ENCODE measurements at places on chromosomes 2 and 18.
A peak's percentile ranks its signal among the peaks of the same experiment; 100 is the strongest.

DNA sequence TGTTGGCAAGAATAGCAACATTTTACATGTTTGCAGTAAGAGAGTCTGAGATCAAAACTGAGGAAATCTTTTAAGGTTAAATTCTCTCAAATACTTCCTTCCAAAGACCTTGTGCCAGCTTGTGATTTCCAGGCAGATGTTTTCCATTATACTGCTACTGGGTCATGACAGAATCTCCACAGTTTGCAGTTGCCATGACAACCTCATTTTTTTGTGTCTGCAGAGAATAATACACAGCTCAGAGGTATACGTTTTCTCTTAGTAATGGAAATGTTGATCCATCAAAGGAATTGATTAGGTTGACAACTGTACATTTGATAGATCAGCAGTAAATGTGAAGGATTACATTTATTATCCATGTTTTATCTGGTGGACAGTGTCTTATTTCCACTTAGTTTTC, 29.1 kb upstream of the CSRNP3 start:
- peak; percentile 84 for DNase-seq

GRCh38 chr2:146806364-146807005, 1038.3 kb upstream of the ACVR2A start:
- no peak for DNase-seq

DNA sequence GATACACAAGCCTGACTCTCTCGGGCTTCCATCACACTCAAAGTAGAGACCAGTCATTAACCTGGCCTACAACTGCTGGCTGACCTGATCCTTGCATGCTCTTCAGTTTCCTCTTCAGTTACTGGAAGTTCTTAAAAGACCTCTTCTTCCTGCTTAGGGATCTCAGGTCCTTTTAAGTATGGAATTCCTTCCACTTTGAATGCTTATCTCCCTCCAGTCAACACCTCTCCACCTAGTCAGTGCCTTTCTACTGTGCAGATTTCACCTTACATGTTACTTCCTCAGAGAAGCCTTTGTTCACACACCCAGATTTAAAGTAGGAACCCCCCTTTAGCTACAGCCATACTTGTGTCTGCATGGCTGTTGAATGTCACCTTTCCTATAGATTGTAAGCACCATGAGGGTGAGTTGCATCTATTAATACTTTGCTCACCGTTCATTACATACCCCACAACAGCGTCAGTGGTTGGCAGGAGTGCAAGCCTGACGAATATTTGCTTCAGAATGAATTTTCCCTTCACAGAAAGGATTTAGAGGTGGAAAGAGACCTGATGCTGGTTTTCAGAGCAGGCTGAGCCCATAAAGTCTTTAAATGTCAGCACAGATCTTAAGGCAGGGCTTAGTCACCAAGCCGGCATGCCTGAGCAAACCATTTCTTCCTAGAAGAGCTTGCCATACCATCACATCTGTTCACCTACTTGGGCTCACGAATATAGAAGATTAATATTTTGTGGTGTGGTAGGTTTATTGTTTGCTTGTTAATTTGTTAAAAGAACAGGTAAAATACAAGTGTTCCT, 90.1 kb downstream of the ACVR1 start:
- no peak for DNase-seq

- no peak for DNase-seq
These were observed 90.5 kb upstream of the GRB14 start for GRCh38 chr2:164711766-164712138.

GRCh38 chr2:42653039-42653438, 84.6 kb downstream of the MTA3 start:
- DNase-seq, result no peak

- DNase-seq, result no peak
These were observed 107.7 kb downstream of the COL6A3 start for GRCh38 chr2:237306083-237306786.

DNA sequence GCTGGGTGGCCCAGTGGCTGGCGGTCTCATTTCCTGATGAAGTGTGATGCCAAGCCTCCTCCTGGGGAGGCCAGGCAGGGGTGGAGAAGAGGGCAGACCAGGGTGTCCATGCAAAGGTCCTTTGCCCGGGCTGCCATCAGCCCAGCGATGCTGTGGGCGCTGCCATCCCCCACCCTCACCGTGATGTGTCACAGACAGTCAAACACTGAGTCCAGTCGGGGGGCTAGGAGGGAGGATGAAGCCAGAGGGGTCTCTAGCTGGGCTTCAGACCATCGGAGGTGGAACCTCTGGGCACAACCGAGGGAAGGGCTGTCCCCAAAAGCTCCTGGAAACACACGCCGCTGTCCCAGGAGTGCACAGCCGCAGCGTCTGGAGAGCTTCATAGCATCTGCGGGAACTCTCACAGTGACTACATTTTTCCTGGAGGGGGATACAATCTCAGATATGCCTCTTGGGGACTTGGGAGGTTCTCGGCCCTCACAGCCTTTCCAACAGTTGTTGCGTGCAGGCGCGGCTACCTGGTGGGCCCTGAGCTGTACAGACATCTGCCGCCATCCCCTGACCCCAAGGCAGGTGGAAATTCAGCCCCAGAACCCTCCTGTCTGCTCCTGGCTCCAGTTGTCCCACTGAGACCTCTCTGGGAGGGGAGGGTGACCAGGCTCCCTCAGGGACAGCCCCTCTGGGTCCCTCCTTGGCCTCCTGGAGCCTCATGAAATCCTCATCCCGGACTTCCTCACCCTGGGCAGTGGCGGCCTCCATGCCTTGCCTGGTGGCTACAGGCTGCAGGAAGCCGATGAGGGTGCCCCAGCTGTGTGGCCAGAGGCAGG, 26.5 kb upstream of the OTOS start:
- DNase-seq, result no peak

DNA sequence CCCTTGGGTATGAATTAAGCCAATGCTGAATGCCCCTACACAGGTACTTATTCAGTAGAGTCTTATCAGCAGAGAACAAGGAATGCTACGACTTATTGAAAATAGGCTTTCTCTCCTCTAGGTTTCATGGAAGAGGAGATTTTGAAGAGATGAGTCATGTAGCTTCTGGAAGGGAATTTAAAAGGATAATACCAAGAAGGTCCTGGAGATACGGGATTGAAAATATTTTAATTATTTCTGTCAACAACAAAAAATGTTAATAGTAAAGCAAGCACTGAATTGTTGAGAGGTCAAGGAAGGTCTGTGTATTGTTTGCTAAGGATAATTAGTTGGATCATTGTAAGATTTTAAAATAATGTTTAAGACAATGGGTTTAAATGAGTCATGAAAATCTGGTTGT, 293.0 kb upstream of the SPHKAP start:
- DNase-seq, result peak; percentile 38

- peak; percentile 76 for DNase-seq
These were observed 18.0 kb upstream of the FAP start for GRCh38 chr2:162261032-162261945.

DNA sequence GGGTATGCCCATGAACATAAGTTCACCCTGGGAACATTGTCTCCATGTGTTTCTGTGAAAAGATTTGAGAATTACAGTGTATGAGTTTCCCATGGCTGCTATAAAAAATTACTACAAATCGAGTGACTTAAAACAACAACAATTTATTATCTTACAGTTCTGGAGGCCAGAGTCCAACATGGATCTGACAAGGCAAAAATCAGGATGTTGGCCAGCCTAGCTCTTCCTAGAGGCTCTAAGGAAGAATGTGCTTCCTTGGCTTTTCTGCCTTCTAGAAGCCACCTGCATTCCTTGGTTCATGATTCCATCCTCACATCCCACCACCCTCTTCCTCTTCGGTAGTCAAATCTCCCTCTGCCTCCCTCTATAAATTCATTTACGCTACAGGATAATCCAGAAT, 38.6 kb downstream of the FAM124B start:
- no peak for DNase-seq

DNA sequence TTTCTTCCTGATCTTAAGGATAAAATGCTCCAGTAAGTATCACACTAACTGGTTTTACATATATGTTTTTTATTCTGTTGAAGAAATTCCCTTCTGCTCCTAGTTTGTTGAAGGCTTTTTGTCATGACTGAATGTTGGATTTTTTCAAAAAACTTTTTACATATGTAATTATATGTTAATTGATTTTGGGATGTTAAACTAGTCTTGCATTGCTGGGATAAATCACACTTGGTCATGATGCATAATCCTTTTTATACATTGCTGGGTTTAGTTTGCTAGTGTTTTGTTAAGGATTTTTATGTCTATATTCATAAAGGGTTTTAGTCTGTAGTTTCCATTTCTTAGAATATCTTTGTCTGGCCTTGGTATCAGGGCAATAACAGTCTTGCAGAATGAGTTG, 65.6 kb upstream of the TXNDC2 start:
- no peak for DNase-seq

DNA sequence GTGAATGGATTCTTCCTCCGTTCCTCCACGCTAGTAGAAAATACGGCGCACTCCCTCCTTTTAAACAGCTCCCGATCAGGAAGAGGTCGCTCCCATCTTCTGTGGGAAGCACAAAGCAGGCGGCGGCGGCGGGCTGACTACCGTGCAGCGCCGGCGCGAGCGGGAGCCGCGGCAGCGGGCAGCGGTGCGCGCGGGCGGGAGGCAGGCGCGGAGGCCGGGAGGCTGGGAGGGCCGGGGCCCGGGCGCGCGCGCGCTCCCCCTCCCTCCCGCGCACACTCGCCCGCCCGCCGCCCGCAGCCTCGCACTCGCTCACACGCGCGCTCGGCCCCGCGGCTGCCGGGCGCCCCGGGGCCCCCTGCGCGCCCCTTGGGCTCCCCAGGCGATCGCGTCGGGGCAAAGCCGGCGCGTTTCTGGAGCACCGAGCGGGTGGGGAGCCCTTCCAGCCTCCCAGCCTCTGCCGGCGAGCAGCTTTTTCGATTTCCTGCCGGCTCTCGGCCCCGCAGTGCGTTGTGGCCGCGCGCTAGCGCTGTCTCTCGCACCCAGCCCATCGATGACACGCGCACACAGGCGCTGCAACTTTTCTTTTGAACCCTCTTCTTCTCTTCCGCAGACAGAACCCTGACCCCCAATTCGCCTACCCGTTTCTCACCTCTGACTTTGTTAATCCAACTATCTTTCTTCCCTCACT, at the start of gene SLC8A1:
Gene SLC8A1 (minus strand): TSS at position 173 of the 688 bp plus-strand sequence.
- DNase-seq, result peak; percentile 48

DNA sequence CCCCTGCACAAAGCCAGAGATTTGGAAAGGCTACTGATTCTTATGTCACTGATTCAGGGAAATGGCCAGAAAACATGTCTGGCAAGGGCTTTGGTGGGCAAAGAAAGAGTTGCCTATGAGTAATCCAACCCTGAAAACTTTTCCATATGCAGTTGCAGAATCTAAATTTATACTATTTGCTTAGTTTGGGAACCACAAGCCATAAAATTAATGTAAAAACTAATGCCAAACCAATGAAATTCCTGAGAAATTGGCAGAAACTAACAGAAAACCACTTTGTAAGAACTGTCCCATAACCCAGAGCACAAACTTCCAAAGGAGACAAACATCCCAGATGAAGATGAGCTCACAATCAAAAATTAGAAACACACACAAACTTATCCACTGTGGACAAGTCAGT, 48.8 kb downstream of the TCF4 start:
- DNase-seq, result peak; percentile 93
